ENCODE measurements at places on chromosomes 5 and 9.
A peak's percentile ranks its signal among the peaks of the same experiment; 100 is the strongest.

DNA sequence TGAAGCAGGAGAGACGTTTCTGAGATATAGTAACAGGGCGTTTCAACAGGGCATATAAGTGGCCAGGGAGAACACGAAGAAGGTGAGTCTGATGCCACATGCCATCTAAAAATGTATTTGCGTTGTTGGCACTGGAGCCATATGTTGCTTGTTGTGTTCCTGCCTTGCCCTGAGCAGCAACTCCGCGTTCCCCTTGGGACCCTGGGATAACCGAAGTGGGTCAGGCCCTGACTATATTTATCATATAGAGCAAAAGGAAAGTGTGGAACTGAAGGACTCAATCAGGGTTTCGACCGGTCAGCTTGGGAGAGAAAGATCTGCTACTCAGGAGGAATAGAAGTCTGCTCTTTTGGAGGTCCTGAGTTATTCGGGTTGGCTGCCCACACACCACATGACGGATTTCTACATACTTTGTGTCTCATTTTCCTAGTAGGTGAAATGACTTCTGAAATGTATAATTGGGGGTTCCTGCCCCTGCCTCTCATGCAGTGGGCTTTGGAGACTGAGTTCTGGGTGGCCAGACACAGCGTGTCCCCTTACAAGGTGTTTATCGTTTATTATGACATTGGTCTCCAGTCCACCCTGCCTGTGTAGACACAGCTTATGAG lies 3.0 kb downstream of the STC2 start:
- DNase-seq, result no peak

DNA sequence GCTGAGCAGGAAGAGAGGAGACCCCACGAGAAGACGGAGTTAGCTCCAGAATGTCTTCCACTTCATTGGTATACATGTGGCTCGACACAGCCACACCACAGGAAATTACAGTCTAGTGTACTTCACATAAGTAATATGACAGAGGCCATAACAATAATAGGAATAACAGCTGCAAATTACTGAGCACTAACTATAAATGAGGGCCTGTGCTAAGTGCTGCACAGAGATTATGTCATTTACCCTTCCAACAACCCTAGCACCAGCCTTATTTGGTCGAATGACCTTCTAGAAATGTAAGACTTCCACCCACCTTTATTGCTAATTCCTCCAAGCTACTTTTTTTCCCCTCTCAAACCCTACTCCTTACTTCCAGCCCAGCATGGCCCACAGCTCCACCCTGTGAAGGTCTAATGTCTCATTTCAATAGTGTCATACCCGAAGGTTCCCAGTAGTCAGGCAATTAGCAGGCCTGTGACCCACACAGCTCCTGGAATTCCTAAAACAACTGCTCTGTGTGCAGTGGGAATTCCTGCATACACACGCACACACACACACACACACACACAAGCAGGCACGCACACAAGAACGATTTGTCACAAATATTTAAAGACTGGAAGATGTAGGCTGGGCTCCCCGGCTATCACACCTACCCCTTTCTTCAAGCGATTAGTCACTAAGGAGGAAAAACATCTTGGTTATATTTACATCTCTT lies 134.5 kb downstream of the FRMD3 start:
- DNase-seq, result no peak

- no peak for DNase-seq
These were observed 2.4 kb downstream of the ZDHHC12 start for GRCh38 chr9:128721487-128722010.

DNA sequence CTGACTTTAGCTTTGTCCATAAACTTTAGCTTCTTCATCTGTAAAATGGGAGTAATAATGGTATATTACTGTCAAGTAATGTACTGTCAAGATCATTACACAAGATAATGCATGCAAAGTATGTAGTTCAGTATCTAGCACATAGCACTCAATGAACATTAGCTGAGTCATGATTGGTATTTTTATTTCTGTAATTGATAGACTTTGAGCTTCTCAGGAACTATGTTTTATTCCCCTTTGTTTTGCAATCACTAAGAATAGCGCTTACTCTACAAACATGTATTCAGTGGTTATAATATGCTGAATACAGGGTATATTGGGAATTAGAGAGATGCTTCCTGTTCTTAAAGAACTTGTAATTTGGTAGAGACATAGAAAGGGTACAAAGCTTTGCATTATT lies 142.3 kb upstream of the KLF9 start:
- DNase-seq, result no peak

- no peak for DNase-seq
These were observed 274.6 kb downstream of the TMEM38B start for GRCh38 chr9:105968811-105969466.

GRCh38 chr9:91241909-91242308 lies 119.8 kb downstream of the AUH start:
- DNase-seq, result no peak

- DNase-seq, result no peak
These were observed 53.2 kb upstream of the NCS1 start for GRCh38 chr9:130118841-130119518.

GRCh38 chr5:168174376-168174775 lies 117.1 kb upstream of the WWC1 start:
- DNase-seq, result no peak

DNA sequence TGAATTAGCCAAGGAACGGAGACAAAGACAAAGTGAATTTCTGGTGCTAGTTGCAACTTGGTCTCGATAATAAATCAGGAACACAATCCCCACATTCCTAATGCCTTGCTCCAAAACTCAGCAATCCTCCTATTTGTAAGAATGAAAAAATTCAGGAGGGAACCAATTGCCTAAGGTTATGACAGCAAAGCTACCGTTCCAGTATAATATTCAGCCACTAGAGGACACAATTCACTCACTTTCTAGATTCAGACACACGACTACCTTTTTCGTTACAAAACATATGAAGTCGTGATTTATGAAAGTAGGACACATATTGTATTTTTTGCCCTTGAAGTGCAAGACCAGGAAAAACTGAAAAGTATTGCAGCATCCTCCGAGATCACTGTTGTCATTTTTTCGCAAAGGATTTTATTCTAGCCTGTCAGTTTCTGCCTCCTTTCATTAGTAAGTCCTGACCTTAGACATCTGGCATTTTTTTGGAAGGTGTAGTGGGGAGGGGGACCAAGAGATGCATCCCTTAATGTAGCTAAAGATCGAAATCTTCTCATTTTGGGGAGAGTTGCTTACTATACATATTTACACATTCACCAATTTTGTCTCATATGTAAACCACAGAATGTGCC lies 133.1 kb downstream of the DOCK8 start:
- DNase-seq, result no peak

DNA sequence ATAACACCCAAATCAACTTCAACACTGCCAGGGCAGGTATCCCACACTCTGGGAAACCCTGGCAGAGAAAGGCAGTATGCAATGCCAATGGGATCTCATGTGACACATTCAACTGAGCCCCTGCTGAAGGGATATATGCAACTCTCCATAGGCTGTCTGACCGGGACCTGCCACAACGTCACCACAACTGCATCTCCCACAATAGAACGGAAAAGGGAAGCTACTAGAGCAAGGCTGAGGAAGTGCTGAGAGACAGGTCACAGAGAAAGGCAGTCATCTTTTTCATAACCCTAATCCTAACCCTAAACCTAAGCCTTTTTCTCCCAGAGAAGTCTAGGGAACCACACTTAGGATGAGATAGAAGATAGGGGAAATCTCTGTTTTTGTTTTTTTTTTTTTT lies 345.9 kb upstream of the CD180 start:
- no peak for DNase-seq

- DNase-seq, result no peak
These were observed 9.4 kb downstream of the SLC22A4 start for GRCh38 chr5:132303589-132303988.

- no peak for DNase-seq
These were observed 61.3 kb upstream of the MTAP start for GRCh38 chr9:21741151-21741550.

- no peak for DNase-seq
These were observed 58.3 kb upstream of the WDR41 start for GRCh38 chr5:77550406-77550805.

- DNase-seq, result no peak
These were observed 47.2 kb downstream of the GTF3C4 start for GRCh38 chr9:132717326-132717945.

DNA sequence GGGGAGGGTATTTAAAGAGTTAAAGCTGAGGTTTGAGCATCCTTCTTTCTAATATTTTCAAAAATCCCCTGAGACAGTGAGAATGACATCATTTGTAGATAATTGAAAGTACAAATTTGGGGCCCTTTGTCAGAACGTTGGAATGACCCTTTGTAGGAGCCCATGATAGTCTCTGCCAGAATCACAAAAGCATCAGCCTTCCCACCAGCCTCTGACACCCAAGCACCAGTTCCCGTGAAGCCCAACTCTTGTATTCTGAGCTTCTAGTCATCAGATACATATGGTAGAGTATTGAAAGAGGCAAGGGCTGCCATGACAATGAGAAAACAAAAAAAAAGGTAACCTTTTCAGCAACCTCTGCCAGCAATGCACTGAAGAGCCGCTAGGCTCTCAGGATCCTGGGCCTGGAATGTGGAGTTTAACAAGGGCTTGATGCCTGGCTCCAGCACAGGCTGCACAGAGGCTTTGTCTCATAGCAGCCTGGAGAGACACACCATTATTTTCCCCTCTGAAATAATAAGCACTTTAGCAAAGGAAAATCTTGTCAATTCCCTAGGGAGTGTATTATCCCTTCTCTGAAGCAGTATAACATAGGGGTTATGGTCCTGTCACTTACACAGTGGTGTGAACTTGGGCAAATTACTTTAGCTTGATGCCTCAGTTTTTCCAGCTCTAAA lies 114.4 kb downstream of the ZNF608 start:
- no peak for DNase-seq

- DNase-seq, result peak; percentile 22
These were observed 32.0 kb downstream of the NKD2 start for GRCh38 chr5:1040571-1040970.

DNA sequence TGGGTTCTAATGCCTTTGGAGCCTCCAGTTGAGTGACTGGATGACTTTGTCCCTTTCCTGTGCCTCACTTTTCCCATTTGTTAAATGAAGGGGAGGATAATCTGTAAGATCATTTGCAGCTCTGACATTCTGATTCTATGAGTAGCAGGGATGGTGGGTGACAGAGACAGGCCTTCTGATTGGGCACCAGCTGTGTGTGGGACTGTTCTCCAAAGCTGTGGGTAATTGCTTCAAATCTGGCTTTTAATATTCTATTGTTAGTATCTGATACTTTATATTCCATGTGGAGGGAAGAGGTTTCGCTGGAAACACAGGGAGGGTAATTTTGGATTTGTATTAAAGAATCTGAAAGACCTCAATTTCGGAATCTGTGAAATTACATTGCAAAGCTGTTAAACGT lies 102.7 kb downstream of the FBXO38 start:
- DNase-seq, result no peak
